ENCODE measurements at places on chromosomes 5 and 9.

DNA sequence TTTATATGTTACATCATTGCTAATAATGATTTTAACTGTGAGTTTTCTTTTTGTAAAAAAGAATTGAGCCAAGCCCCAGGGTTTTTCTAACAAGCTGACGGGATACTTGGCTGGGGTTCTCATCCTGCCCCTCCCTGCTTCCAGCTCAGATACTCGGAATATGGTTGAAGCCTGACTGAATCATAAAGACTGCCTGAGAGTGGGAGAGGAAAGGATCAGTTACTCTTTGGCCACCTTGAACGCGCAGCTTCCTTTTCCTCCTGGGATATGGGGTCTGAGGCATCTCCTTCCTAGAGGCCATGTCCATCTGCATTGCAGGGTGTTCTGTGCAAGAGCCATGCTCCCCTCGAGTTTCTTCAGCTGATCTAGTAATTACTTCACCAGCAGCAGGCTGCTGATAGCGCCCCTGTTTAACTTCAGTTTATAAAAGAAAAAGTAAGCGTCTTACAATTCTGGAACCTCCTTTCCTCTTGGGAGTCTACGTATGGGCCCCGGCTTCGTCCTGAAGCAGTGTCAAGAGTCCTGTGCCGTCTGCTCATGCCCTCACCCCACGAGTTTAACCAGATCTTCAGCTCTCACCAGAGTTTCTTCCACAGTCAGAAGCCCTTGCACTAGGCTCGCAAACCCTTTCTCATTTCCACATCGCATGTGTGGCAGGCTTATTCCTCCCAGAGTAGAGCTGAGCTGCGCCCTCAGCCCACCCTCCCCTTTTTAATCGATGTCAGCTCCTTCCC is 130.0 kb downstream of the MVB12B start:
- DNase-seq, result peak; percentile 39

- no peak for DNase-seq
Observed at GRCh38 chr9:131867611-131868192, 127.8 kb upstream of the RAPGEF1 start.

GRCh38 chr9:34400686-34401602 is 24.2 kb upstream of the MYORG start:
- no peak for DNase-seq

DNA sequence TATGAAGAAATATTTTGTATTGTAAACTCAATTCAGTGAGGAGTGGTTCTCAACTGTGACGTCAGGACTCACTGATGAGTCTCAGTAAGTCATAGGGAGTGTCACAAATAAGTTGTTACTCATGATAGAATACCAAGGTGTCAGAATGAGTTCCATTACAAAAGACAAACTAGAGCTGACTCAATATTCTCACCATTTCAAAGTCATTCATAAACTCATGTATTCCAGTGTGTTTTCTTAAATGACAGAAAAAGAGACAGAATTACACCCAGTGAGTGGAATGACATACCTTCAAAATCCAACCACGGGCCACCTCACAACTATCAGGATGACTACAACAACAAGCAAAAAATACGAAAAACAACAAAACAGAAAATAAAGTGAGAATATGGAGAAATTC is 321.5 kb downstream of the ENC1 start:
- no peak for DNase-seq

- no peak for DNase-seq
Observed at GRCh38 chr9:19754921-19755320, 33.9 kb downstream of the SLC24A2 start.

- no peak for DNase-seq
Observed at GRCh38 chr5:73673161-73673591, 47.2 kb downstream of the ARHGEF28 start.

- DNase-seq, result no peak
Observed at GRCh38 chr5:112005623-112005930, 248.6 kb upstream of the NREP start.

DNA sequence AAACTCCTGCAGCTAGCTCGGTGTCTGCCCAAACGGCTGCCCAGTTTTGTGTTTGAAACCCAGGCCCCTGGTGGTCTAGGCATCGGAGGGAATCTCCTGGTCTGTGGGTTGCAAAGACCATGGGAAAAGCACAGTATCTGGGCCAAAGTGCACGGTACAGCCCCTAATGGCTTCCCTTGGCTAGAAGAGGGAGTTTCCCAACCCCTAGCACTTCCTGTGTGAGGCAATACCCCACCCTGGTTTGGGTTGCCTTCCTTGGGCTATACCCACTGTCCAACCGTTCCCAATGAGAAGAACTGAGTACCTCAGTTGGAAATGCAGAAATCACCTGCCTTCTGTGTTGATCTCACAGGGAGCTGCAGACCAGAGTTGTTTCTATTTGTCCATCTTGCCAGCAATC is 41.8 kb downstream of the CAVIN4 start:
- DNase-seq, result no peak

- DNase-seq, result no peak
Observed at GRCh38 chr5:77316871-77317661, 106.6 kb downstream of the PDE8B start.

- DNase-seq, result no peak
Observed at GRCh38 chr9:121601194-121601593, 50.2 kb upstream of the DAB2IP start.

GRCh38 chr5:80761176-80761575 is 106.4 kb upstream of the DHFR start:
- DNase-seq, result no peak

GRCh38 chr9:9045572-9045971 is 1246.0 kb upstream of the DMAC1 start:
- DNase-seq, result no peak

DNA sequence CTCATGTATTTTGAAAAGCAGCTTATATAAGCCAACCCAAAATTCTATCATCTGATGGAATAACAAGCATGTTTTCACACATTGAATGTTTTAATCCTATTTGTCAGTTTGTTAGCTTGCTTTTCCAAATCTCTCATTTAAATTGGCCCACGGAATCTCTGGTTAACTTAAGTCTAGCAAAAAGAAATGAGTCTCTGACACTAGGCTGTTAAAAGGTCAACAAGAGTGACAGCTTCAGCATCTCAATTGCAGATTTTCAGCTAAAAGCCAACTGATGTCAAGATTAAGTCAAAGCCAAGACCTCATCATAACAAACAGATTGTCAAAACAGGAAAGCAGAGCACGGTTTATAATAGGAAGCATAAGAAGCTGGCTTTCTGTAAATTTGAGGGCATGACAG is 49.4 kb upstream of the CDH9 start:
- DNase-seq, result no peak

- no peak for DNase-seq
Observed at GRCh38 chr5:176560364-176560763, 11.2 kb downstream of the CDHR2 start.

GRCh38 chr9:117678871-117679270 is 25.3 kb upstream of the TLR4 start:
- no peak for DNase-seq

DNA sequence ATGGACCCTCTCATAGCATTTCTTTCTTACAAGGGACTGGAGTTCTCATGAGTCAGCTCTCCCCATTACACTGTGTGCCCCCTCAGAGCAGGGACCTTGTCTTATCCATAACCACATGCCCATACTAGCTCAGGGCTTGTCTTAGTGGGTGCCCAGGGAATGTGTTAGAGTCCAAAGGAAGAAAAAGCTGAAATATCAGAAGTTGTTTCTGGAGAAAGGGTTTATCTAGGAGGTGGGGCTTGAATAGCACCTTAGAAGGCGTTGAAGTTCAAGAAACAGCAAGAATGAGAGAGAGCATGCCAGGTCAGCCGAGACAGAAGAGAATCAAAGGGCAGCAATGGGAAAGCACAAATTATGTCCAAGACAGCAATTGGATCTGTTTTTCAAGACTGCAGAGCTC is 109.4 kb downstream of the TTLL11 start:
- no peak for DNase-seq

- no peak for DNase-seq
Observed at GRCh38 chr5:168054091-168054490, 237.4 kb upstream of the WWC1 start.

DNA sequence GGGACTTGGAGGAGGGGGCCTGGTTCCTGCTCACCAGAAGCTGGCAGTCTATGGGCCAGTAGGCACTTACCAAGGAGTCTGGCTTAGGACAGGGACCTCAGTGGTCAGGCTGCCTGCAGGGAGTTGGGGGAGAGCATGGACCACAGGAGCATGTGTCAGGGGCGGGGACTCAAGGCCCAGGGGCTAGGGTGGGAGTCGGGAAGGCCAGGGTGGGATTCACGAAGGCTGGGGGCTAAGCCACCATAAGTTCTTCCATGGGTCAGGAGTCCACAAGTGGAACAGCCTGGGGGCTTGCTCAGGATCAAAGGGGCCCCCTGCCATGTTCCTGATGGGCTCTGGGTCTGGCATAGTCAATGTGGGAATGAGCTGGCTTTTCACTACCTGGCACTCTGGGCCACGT is 11.5 kb upstream of the SLC25A48 start:
- DNase-seq, result no peak

GRCh38 chr5:172696171-172696849 is 55.2 kb downstream of the NEURL1B start:
- no peak for DNase-seq

- DNase-seq, result no peak
Observed at GRCh38 chr5:142808878-142809598, 38.9 kb downstream of the ARHGAP26 start.

DNA sequence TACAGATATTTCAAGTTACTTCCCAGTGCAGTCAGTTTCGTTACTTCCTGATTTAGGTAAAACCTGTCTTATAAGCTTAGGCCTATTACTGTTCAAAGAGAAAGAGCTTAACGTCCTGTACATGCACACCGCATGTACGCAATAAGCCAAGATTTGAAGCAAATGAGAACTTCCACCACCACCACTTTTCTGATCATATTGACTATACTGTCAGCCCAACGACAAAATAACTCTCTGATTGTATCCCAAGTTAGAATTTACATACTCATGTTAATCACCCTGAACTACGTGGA is 5.1 kb downstream of the NFIB start:
- no peak for DNase-seq

- DNase-seq, result no peak
Observed at GRCh38 chr9:134625361-134626068, 16.1 kb upstream of the COL5A1 start.

- no peak for DNase-seq
Observed at GRCh38 chr5:149037817-149038216, 25.0 kb downstream of the SH3TC2 start.

GRCh38 chr5:150960791-150961396 is 56.1 kb upstream of the ZNF300 start:
- no peak for DNase-seq

DNA sequence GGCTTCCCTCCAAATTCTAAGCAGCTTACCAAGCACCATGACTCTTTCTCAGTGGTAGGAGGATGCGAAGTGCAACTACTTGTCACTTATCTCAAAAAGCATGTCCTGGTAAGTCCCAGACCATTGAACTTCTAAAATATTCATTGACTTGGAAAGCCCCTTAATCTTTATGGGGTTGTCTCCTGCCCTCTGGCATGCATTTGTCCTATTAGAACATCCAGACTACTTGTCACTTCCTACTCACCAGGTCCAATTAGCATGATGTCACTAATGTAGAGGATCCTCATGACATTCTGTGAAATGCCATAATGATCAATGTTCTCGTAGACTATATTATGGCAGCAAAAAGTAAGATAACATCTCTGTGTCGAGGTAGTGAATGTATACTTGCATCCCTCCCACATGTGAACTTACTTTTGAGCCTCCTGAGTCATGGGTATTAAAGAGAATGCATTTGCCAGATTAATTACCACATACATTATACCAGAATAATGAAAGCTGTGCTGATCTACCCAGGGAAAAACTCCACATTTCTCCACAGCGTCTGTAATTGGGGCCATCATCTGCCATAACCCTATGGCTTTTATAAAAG is 63.5 kb upstream of the RAD23B start:
- no peak for DNase-seq

DNA sequence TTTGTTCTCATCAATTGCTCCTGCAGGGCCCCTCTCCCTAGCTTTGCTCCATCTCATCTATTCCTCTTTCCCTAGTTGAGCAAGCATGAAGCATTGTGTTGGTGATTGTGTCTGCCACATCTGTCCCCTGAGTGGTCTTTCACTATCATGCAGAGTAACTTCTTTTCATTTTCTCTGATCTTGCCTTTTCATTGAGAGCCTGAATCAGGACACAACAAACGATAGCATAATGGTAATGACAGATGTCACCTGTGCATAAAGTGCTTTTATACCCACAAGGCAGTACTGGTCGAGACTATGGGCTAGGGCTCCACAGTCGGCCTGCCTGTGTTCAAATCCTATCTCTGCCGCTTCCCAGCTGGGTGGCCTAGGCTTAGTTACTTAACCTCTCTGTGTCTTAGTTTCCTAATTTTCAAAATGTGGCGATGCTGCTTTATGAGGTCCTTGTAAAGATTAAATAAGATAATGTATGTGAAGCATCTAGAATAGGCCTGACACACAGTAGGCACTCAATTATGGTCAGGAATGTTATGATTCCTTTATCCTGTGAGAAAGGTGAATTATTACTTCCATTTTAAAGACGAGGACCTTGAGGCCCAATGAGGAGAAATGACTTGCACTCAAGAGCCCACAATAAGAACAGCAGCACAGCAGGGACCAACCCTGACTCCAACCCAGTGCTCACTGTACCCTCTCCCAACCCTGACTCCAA is 137.1 kb upstream of the ZNF618 start:
- DNase-seq, result no peak

DNA sequence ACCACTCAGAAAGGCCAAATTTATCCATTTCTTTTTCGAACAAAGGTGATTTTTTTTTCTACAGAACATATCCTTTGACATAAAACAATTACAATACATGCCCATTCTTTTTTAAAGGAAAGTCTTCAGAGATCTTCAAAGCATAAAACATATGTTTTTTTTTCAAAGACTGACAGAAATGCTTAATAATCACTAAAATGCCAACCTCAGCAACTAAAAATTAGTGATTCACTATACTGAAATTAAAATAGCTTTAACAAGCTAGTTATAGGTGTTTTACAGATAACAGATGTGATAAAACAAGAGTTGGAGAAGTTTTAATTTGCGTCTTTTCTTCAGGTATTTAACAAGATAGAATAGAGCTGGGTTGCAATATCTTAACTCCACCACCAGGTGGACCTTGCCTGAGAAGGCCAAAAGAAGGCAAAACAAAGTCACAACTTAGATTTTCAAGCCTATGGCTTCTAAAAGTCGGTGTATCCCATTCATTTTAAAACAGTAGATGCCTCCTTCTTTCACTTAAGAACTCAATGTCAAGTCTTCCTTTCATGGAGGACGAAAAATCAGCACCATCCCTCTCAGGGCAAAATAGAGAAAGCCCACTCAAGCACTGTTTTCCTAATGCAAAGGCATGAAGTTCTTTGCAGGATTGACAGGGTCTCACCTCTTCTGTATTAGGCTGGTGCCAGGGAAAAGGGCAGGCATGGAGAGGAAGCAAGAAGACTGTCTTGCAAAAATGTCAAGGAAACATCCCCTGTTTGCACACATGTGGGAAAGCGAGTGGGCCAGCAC is 31.1 kb upstream of the CPLX2 start:
- no peak for DNase-seq

GRCh38 chr9:79812099-79812498 is 240.3 kb downstream of the TLE4 start:
- DNase-seq, result no peak

- no peak for DNase-seq
Observed at GRCh38 chr9:27460226-27461023, 63.7 kb upstream of the IFNK start.
